ENCODE measurements at places on chromosomes 16 and 17.

DNA sequence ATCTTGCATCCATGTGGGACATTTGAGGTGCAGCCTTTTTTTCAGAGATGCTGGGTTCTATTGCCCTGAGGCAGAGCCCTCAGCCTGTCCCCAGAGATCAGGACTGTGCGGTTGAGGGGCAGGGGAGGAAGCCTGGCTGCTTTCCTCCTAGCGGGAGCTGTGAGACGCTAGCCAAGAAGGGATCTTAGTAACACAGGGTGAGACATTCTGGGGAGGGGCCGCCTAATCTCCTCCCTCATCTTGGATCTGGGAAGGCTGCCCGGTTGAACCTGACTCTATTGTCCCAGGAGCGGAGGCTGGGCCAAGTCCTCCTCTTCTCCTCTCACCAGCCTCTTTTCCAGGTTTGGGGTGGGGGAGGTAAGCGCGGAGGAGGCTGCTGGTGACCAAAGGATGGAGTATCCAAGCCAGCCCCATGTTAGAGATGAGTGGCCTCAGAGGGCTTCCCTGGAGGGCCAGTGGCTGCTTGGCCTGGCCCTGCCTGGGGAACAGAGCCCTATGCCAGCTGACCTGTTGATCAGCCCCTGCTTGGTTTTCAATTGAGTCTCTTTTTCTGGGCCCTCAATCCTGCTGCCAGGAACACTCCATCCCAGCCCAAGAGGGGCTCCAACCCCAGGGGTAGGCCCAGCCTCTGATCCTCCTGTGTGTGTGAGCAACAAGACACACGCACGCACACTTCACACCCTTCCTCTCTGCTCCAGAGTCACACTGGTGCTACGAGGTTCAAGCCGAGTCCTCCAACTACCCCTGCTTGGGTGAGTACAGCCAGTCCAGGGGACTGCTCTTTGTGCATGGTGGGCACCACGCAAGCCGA lies 5.0 kb downstream of the CA4 start:
- no peak for DNase-seq

- peak; percentile 69 for DNase-seq
Measured at GRCh38 chr17:4899341-4900230, at the start of gene C17orf107. Gene C17orf107 (plus strand): TSS chr17:4899536. CDS start chr17:4899763, 227 bp downstream.

DNA sequence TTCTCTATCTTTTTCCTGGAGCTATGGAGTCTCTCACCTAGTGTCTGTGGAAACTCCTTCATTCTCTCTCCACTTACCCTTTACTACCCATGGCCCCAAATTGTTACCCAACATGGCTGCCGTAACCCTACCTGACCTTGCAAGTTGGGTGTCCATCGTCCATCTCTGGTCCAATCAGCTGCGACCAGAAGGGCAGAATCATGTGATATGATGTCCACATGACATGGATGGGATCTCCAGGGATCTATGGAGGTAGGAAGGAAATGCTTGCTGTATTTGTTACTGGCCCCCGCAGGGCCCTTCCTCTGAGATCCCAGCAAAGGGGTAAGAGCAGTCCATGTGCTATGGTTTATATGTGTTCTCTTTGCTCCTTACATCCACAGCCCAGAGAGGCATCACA lies 8.0 kb upstream of the DRC7 start:
- no peak for DNase-seq

- DNase-seq: no peak
Measured at GRCh38 chr16:78353640-78354275, 254.3 kb downstream of the WWOX start.

GRCh38 chr17:9451934-9452333 lies 123.7 kb downstream of the STX8 start:
- no peak for DNase-seq

GRCh38 chr17:50624321-50624934 lies 10.3 kb upstream of the ABCC3 start:
- no peak for DNase-seq

DNA sequence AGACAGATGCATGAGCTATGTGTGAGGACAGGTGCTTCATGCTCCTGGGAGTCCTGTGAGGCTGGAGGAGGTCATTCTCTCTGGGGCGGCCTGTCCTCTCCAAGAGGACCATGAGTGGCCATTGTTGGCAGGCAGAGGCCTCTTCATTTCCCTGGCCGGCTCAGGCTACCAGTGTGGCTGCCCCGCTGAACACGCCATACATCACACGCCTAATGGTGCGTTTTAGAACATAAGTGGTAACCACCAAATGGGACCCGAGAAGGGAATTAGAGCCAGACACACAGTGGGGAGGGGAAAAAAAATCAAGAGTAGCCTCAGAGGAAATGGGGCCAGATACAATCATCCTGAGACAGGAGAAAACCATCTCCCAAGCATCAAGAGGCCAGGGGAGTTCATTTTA lies 140.0 kb downstream of the SPACA3 start:
- DNase-seq: no peak
